ENCODE measurements at places on chromosomes 4 and X.
A peak's percentile ranks its signal among the peaks of the same experiment; 100 is the strongest.

- DNase-seq, result peak; percentile 48
Measured at GRCh38 chrX:153926858-153927671, 1.0 kb upstream of the ARHGAP4 start.

DNA sequence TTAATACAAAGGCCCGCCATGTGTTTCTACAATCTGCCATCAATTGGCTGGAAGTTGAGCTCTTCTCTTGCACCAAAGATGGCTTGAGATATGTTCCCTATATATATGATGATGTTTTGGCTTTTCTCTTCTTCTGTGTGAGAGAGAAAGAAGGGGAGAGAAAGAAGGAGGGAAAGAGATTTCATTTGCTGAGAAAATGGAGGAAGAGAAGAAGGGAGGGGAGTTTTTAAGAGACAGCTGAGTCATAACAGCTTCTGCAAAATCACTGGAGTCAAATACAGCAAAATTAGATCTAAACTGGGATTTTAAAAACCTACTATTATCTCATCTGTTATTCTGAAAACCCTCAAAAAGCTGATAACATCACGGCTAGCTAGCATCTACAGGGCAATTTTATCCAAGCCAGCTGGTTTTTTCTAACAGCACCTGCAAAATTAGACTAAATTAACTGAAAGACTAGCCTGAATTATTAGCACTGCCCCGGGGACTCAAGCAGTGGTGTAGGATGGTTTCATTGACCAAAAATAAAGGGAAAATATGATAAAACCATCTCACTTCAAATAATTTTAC lies 647.6 kb upstream of the ACTRT1 start:
- no peak for DNase-seq

GRCh38 chr4:88659055-88659889 lies 38.4 kb downstream of the NAP1L5 start:
- DNase-seq, result no peak

DNA sequence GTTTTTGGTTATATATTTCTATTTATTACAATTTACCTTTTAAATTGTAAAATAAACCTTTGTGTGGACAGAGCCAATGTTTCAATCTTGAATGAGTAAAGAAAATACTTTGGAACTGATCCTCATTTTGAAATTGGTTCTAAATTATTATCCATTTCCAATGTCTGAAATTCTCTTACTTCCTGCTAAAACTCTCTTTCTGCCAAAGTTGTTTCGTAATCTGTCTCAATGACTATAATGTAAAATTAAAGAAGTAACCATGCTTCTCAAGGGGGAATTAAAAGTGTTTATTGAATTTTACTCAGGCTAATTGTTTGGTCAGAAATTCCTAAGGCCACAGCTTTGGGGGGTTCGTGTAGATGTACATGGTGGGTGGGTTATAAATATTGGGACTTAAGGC lies 34.8 kb downstream of the YIPF6 start:
- DNase-seq, result no peak

GRCh38 chrX:134171661-134172587 lies 65.1 kb upstream of the CCDC160 start:
- no peak for DNase-seq

DNA sequence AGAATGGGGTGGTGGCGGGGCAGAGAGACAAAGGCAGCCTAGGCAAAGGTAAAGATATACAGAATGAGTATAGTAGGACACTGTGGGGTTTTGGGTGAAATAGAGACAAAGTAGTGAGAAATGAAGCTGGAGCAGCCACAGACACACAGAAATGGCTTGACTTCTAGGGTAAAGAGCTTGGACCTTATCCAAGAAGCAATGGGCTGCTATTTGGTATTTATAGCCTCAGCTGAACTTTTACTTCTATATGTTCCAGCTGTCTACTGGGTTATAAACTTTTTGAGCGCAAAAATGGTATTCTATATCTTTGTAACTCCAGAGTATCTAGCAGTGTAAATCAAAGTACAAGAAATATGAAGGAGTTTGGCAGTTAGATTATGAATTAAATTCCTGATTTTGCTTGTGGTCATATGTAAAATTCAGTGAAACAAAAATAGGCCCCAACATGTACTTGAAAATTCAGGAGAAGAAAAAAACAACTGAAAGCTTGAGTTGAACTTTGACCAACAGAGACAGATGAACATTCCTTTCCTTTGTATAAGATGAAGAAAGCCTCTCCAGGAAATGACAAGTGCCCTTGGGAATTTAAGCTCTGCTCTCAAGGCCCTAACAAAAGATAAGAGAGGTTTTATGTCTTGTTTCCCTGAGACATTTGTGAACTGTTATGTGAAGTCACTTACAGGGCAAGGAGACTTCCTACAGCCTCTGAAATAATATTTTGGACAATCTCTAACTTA lies 354.1 kb downstream of the CHIC1 start:
- DNase-seq, result no peak

DNA sequence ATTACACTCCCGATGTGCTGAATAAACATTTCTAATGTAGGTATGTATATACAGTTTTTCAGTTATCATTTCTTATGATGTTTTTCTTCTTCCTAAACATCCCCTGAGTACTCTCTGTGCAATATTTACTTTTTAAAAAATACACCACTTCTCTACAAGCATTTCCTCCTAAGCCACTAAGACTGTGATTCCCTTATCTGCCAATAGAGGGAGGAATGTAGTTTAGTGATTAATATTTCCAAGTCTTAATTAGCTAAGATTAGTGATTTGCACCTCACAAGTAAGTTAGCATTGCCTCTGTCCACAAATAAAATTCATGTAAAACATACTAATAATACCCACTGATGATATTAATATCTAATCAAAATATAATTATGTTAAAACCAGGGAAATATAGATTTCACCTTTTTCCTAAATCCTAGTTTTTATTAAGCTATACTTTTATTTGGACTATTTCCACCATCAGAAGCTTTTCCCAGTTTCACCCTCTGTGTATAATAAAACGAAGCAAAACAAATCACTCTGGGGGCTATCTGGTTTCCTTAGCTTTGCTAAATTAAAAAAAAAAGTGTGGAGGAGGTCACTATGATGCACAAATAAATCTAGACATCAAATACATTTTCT lies 909.1 kb downstream of the FAT4 start:
- DNase-seq, result no peak

DNA sequence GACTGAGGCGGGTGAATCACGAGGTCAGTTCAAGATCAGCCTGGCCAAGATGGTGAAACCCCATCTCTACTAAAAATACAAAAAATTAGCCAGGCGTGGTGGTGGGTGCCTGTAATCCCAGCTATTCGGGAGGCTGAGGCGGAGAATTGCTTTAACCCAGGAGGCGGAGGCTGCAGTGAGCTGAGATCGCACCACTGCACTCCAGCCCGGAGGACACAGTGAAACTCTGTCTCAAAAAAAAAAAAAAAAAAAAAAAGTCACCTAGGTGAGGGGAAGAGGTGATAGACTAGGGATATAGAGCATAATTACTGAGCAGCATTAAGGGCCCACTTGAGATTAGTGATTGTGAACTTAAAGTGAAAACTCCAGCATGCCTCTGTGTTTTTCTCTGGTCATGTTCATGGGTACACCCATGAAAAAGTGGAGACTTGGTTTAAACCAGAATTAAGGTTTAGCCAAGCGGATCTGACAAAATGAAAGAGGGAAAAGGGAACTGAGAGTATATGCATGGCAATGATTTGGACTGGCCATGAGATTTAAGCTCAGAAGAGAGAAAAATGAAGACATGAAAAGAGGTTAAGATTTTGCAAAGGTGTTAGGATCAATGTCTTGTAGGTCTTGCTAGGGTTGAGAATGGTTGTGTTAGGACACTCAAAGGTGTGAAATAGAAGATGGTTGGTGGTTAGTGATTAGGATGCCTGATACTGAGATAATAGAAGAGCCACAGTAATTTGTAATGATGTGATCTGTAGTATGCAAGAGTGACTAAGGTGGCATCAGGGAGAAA lies 105.0 kb downstream of the RAB28 start:
- DNase-seq, result no peak

GRCh38 chr4:7607156-7607910 lies 172.6 kb upstream of the PSAPL1 start:
- no peak for DNase-seq

GRCh38 chrX:118254611-118255010 lies 91.3 kb upstream of the WDR44 start:
- peak; percentile 6 for DNase-seq

DNA sequence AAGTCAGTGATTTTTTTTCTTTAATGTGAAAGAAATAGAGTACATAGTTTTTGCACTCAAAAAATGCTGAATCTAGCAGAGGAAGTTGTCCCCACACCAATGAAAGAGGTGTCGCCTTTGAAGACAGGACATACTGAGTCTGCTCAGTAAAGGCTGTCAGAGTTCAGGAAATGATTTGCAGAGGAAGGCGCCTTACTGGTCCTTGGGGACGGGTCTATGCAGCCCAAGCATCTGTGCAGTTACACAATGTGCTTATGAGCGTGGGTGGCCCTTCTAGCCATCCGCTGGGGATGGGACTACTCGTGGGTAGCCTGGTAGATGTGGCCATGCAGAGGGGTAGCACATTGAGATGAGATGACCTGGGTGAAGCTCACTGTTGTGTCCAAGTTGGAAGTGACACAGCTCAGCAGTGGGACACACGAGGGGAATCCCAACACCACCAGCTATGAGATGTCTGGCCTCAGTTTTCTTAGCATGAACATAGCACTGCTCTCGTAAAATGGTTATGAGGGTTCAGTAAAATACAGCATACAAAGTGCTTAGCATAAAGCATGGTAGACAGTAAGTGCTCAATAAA lies 116.5 kb upstream of the RBPJ start:
- no peak for DNase-seq

GRCh38 chr4:99891351-99891750 lies 2.9 kb downstream of the LAMTOR3 start:
- no peak for DNase-seq

- DNase-seq, result no peak
Measured at GRCh38 chr4:23890369-23891063, 669 bp upstream of the PPARGC1A start.
